Naive thymus-derived CD8-positive, alpha-beta T cell (primary cell): ENCODE measurements at places on chromosomes 7 and 10. TPM values are rescaled to one million over a fixed set of nuclear protein-coding genes. Genes with fewer than 3 reads are reported as not detected.

DNA sequence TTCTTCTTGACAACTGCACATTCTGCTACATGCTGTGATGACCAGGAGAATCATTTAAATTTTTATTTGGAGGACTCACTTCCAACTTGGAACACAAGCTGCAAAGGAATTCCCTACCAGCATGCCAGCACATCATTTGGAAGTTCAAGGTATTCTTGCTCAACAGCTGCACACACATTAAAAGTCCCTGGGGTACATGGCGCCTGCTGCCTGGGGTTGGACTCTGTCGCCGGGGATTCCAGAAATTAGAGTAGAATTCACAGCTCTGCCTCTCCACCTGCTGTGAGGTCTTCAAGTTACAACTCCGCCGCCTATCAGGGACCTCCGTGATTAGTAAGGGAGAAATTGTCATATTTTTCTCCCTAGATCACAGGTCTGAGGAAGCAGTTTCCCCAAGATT is 1.1 kb downstream of the ZNF32 start:
- H3K4me3 ChIP-seq, result peak overlapping the region; percentile 97
- H3K4me1 ChIP-seq, result peaks cover 21% of the 10 kb centered on the region

GRCh38 chr7:149854611-149855360 is 16.6 kb downstream of the ZNF862 start:
- no peaks in the 10 kb centered on the region for H3K27me3 ChIP-seq
- H3K27ac ChIP-seq, result peak overlapping the region; percentile 77
- peaks cover 25% of the 10 kb centered on the region for H3K36me3 ChIP-seq
- peak; percentile 31 for DNase-seq
- peak overlapping the region; percentile 64 for H3K4me3 ChIP-seq

DNA sequence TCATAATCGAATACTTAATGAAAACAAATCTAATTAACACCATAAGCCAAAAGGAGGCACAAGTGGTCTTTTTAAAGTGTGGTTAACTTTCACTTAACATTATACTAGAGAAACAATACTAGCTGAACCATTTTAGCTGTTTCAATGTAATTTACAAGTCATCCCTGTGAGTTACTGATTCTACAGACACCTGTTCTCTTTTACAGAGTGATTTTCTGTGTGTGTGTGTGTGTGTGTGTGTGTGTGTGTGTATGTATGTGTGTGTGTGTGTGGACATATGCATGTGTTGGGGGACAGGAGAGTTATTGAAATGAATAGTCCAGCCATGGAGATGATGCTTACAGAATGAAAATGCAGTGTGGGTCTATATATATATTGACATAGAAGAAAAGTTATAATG is 200.2 kb downstream of the DNAJC1 start:
- no peaks in the 10 kb centered on the region for H3K27me3 ChIP-seq
- no peak for DNase-seq
- peaks cover 4% of the 10 kb centered on the region for H3K4me1 ChIP-seq
- no peak overlapping the region for H3K27ac ChIP-seq
- peaks cover 23% of the 10 kb centered on the region for H3K36me3 ChIP-seq

Gene MXI1
- total RNA-seq, result 37.7 TPM

Gene ACSM6
- total RNA-seq, result not detected
